Activated CD4-positive, CD25-positive, alpha-beta regulatory T cell treated with anti-CD3 and anti-CD28 coated beads, Interleukin-2, amount 50 U/mL, for 24 hours (primary cell): ENCODE measurements at places on chromosomes 1 and 21.

DNA sequence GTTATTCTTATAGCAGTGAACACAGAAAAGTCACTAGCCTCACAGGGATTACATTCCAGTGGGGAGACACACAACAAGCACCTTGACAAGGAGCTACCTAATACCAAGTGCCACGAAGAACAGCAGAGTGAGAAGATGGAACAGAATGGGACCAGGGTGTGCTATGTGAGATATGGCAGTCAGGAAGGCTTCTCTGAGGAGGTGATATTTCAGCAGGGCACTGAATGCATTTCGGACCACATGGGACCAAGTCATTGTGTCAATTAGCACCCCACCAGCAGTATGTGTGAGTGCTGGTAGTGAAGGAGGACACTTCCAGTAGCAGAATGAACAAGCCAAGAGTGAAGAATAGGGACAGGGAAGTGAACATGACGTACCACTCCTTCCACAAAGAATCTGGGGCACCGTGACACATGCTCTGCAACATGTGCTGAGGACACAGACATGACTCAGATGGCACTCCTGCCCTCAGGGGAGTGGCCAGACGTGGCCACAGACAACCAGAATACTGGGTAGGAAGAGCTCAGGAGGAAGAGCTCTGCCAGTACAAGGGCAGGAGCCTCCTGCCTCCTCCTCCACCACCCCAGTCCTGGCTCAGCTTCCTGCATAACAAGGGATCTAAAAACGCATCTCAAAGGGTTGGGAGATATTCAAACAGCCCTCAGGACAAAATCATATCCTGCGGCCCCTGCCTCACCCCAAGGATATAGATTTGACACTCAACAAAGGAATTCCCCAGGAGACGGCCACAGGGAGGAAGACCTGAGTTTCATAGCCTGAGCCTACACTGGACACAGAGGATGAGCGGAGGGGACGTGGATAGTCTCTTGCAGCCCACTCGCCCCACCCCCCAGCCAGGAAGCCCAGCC is 102.5 kb downstream of the TRABD2B start:
- ATAC-seq = no peak

DNA sequence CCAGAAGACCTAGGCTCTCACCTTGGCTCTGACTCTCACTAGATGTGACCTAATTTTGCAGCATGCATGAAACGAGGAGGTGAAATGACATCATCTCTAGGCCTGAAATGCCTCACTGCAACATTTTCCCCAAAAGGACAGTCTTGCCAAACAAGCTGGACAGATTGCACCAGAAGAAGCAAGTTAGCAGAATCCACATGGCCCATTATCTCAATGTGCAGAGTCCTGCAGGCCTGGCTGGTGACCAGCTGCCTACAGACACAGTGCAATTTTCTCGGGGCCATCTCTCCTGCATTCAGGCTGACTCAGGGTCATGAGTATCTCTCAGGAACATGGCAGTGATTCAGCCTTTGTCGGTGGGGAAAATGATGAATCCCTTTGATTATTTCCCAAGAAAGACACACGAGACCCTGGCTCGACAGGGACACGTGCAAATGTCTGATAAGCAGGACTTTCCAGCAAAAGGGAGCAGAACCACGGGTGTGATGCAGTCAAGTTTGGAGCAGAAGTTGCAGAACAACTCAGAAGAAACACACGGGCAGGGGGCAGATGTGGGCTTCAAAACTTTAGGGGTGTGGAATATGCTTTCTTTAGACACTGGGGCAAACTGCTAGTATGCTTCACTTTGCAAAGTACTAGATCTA is 38.7 kb downstream of the TRIM67 start:
- ATAC-seq = no peak

DNA sequence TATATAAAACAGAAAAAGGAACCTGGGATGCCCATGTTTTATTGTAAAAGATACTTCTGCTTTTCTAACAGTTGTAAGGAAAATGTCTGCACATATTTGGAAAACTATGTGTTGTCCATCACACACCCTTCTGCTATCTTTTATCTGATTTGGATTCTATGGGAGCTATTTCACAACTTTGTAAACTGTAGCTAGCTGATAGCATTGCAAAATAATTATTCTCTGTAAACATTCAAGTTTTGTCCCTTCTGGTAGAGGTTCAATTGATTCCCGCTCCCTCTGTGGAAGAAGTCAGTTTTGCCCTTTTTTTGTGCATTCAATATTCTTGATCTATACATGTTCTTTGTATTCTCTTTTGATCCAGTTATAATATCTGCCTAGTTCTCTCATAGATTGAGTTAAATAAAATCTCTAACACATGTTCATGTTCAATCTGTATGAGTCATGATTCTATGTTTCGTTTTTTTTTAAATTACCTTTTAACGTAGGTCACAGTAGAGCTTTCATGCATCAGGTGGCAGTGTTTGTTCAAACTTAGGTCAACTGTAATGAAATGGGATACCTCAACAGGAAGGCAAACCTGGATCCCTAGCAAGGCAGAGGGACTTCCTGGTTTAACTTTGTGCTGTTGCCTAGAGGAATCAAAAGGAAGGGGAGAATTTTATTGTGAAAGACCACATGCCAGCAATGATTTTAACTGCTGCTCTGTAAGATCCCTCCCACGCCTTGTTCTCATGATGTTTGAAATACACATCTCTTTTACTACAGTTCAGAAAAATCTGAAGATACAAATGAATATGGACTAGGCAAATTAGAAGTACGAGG is 26.0 kb upstream of the BCL9 start:
- ATAC-seq = no peak

- ATAC-seq = peak; percentile 98
These were observed at the start of gene VPS45 for GRCh38 chr1:150067184-150068108. TSS of gene VPS45 (plus strand) at chr1:150067776. CDS start at chr1:150067858, 82 bp downstream.

DNA sequence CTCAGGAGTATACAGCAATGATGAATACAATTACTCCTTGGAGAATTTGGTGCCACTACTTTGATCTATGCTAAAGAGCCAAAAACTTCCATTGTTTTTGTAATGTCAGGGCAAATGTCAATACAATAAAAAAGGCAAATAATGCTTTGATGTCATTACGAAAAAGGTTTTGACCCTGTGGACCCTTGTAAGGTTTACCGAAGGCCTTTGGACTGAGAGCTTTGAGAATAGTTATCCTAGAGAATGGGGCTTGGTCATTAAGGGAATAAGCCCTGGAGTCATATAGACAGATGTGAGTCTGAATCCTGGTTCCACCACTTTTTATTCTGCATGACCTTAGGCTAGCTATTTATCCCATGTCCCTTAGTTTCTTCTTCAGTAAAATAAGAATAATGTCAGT is 27.5 kb downstream of the CEP170 start:
- no peak for ATAC-seq

DNA sequence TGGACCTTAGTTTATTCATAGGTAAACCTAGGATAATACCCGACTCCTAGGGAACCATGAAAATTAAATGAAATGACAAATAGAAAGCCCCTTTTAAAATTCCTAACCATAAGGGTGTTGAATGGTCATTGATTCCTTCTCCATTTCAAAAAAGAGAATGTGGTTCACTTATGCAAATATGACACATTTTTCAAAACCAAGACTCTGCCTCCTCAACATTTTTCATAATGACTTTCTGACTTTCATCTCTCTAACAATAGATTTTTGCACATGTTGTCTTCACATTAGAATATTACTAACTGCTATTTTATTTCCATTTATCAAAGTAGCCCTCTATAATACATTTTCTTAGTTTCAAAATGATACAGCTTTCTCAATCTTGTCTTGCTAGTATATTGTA is 169.1 kb downstream of the NTNG1 start:
- ATAC-seq = no peak

DNA sequence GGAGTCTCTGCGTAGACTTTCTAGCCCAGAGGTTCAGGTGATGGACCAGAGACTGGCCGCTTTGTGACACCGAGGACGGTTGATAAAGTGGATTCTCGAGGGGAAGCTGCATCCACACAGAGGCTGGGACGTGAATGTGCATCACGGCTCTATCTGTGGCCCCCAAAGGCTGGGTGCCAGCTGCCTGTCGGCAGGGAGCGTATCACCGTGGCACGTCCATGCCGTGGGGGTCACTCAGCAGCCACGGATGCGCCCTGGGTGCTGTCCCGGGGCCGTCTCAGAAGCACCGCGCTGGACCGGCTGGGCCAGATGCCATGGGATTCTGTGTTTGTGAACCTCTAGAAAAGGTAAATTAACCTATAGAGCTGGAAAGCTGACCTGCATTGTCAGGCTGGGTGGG is 57.2 kb upstream of the TRAPPC10 start:
- ATAC-seq = no peak

- ATAC-seq = no peak
These were observed 154.0 kb downstream of the RWDD3 start for GRCh38 chr1:95388031-95388430.

DNA sequence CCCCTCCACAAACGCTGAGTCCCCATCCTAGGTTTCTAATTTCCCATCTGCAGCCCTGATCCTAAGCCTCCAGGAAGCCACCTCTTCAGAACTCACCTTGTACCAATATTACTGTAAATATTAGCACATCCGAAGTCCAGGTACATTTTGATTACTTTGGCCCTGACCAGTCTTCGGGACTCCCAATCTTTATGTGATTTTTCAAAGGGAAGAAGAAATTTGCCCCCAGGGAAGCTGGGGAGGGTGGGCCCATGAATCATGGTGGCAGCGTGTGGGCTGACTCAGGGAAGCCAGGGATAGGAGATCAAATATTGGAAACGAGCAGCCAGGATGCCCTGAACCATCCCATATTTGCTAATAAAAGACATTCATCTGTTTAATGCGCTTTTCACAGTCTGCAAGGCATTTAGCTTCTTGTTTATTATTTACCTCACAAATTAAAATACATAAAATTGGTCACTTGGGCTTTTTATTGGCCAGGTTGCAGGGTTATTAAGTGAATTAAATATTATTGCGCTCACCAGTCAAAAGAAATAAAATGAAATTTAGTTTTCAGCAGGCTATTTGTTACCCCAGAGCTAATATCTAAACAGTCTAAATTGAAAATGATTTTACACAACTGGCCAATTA is 46.6 kb downstream of the KIAA0040 start:
- ATAC-seq = no peak

DNA sequence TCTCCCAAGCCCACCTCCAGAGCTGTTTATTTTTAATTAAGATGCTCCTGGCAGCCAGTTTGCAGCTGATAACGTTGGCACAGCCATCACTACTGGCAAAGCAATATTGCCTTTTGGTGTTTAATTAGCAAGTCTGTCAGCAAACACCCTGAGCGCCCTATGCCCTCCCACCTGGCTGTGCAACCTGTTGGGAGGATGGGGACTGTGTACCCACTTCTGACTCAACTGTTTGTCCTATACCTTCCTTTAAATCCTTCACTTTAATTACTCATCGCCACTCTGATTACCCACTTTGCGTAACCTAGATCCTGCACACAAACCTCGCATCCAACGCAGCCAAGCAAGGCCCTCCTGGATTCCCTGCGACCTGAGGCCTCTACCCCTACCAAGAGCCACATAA is 67.1 kb downstream of the BCAR3 start:
- ATAC-seq = no peak

- no peak for ATAC-seq
These were observed 56.1 kb downstream of the HSF2BP start for GRCh38 chr21:43603233-43603626.

GRCh38 chr1:169731446-169731845 is 2.4 kb downstream of the SELE start:
- no peak for ATAC-seq

GRCh38 chr1:244196571-244197285 is 145.6 kb downstream of the ZBTB18 start:
- no peak for ATAC-seq

- ATAC-seq = no peak
These were observed 94.7 kb upstream of the C1orf21 start for GRCh38 chr1:184292101-184292500.

DNA sequence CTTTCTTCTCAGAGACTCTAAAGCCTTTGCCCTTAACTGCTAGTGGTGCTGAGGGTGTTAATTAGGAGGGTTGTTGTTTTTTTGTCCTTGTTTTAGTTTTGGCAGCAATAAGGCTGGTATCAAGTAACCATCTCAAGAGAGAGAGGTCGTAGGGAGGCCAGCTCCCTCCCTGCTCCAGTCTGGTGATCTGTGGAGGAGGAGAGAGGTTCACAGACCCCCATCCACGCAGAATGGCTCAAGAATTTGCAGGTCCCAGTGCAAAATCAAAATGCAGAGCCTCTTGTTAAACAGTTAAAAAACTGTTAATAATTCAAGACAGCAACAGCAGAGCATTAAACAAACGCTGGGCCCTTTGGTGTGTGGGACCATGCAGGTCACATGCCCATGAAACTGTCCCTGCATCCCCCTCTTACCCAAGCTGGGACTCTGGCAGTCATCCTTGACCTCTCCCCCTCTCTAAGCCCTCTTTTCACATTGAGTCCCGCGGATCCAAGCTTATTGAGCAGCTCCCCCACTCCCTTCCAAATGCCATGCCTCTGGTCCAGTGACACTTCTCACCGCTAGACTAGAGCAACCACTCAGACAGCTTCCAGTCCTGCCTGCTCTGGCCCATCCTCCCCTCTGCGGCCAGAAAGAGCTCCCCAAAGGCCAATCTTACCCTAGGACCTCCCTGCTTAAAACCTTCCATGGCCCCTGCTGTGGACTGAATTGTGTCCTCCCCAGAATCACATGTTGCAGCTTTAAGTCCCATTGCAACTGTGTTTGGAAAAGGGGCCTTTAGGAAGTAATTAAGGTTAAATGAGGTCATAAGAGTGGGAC is 47.7 kb upstream of the RPL11 start:
- ATAC-seq = no peak

- ATAC-seq = no peak
These were observed 467.1 kb downstream of the LMO4 start for GRCh38 chr1:87795615-87796337.

- peak; percentile 45 for ATAC-seq
These were observed 735 bp downstream of the NBL1 start for GRCh38 chr1:19644681-19645410.

- ATAC-seq = no peak
These were observed 474.5 kb downstream of the PTPRC start for GRCh38 chr1:199113265-199113869.

DNA sequence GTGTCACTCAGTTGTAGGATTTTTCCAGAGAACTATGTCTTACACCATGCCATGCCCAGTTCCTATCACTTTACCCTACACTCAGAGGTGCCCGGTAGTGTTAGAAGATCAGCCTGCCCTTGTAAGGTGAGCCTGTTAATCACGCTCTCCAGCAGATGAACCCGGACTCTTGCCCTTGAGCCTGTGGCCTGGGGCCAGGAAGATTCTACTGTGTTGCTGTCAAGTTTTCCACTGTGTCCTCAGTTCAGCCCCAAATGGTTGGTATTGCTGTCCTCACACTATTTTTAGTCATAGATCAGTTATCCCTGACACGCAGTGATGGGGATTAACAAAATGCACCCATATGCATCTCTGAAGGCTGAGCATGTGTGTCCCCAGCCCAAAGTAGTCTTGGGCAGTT is 105.0 kb upstream of the SPAG17 start:
- no peak for ATAC-seq

GRCh38 chr1:246629030-246629429 is 62.8 kb downstream of the CNST start:
- ATAC-seq = peak; percentile 45

GRCh38 chr1:76530953-76531352 is 336.3 kb upstream of the ST6GALNAC5 start:
- no peak for ATAC-seq

GRCh38 chr1:165897326-165898303 is 70.2 kb downstream of the UCK2 start:
- ATAC-seq = no peak
